ENCODE measurements at places on chromosomes 4 and X.

- DNase-seq: no peak
Observed at GRCh38 chrX:40081679-40082068, 16.1 kb downstream of the BCOR start.

- no peak for DNase-seq
Observed at GRCh38 chr4:11028334-11028733, 343.8 kb upstream of the CLNK start.

DNA sequence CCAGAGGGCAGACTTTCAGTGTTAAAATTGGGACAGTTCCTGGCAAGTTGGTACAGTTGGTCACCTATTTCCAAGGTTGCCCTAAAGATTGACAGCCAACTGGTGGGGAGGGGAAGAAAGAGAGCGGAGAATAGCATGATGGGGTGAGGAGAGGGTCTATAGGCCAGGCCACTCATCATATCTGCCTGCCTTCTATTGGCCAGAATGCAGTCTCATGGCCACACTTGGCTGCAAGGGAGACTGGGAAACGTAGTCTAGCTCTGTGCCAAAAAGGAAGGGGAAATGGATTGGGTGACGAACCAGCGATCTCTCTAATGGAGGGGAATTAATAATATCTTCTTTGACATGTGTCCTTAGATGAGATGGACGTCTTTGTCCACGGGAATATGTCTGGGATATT lies 197.4 kb upstream of the ATP6AP2 start:
- no peak for DNase-seq

DNA sequence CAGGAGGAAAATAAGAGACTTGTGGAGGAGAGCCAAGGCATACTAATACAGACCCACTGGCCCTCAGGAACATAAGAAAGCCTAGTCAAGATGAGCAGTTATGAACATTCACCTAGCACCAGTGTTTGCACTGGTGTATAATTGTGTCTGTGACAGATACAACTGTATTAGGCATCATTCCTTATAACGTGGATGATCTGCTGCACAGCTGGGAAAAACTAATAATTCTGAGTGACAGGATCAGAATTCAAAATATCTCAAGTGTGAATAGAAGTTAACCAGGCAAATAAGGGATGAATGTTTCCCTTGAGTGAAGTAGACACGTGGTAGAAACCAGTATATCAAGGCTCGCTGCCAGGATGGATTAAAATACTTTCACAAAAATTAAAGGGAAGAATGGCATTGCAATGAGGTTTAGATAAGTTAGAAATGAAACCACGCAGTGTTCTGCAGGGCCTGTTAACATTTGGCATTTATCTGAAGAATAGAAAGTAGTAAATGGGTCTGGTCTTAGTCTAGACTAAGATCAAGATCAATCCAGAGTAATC lies 325.9 kb downstream of the EPHA5 start:
- DNase-seq: no peak

GRCh38 chr4:143441678-143442077 lies 71.8 kb upstream of the SMARCA5 start:
- DNase-seq: no peak

- no peak for DNase-seq
Observed at GRCh38 chr4:109589119-109589518, 29.1 kb downstream of the MCUB start.

DNA sequence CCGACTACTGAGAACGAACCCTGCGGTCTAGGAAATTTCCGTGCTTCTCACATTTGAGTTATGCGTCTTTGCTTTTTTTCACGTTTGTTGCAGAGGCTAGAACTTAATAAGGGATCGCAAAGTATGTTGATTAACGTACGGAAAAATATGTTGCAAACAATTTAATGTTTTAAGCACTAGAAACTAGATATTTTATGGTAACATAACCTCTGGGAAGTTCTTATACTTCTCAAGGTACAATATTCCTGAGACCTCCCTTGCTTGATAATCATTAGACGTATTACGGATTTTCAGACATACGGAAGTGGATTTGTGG lies 639 bp upstream of the PRDM5 start:
- no peak for DNase-seq

DNA sequence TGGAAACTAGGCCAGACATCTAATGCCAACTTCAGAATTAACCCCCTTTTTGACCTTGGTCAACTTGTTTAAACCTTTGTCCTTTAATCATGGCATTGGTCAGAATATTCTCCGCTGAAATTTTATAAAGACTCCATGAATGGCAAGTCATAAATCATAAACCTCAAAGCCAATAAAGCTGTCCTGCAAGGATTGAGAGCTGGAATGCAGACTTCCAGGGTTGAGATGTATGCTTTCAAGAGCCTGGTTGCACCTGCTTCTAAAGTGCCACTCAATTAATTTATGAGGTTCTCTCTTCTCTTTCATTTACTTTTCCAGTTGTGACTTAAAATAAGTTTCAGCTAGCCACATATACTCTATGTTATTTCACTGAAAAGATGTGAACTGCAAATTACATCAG lies 136.2 kb upstream of the HCCS start:
- DNase-seq: no peak

GRCh38 chr4:25182937-25183336 lies 22.7 kb upstream of the SEPSECS start:
- DNase-seq: no peak

DNA sequence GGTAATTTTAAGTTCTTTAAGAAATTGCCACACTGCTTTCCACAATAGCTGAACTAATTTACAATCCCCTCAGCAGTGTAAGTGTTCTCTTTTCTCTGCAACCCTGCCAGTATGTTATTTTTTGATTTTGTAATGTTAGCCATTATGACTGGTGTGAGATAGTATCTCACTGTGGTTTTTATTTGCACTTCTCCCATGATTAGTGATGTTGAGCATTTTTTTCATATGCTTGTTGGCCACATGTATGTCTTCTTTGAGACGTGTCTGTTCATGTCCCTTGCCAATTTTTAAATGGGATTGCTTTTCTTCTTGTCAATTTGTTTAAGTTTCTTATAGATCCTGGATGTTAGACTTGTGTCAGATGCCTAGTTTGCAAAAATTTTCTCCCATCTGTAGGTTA lies 86.1 kb downstream of the BMP3 start:
- DNase-seq: no peak

GRCh38 chrX:17025621-17026302 lies 79.3 kb downstream of the REPS2 start:
- no peak for DNase-seq

DNA sequence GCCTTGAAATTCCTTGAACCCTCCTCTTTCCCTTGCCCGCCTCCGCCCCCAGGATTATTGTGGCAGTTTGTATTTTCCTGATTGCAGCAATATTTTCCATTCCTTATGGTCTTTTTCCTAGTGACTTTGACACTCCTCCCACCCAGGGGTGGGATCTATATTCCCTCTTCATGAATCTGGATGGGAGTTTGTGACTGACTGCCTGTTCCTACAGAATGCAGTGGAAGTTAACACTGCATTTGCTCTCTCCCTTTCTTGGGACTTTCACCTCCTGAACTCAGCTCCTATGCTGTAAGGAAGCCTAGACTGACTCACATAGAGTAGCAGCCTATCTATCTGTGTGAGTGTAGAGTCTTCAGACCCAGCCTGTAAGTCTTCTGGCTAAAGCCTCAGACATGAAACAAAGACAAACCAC lies 2.2 kb downstream of the FUNDC2 start:
- no peak for DNase-seq

DNA sequence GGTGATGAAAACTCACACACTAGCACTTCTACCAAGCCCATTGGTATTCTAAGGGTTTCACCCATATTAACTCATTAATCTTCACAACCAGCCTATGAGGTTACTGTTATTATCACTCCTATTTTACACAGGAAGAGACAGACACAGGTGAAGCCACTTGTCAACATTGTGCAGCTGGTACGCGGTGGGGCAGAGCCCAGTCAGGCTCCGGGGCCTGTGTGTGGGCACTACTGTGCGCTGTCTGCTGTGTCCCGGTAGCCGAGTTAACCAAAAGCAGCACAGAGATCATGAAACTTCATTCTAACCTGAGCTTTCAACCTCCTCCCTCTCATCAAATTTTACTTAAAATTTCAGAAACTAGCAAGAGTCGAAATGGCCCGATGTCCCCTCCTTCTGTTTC lies 111.3 kb downstream of the PHKA2 start:
- no peak for DNase-seq

DNA sequence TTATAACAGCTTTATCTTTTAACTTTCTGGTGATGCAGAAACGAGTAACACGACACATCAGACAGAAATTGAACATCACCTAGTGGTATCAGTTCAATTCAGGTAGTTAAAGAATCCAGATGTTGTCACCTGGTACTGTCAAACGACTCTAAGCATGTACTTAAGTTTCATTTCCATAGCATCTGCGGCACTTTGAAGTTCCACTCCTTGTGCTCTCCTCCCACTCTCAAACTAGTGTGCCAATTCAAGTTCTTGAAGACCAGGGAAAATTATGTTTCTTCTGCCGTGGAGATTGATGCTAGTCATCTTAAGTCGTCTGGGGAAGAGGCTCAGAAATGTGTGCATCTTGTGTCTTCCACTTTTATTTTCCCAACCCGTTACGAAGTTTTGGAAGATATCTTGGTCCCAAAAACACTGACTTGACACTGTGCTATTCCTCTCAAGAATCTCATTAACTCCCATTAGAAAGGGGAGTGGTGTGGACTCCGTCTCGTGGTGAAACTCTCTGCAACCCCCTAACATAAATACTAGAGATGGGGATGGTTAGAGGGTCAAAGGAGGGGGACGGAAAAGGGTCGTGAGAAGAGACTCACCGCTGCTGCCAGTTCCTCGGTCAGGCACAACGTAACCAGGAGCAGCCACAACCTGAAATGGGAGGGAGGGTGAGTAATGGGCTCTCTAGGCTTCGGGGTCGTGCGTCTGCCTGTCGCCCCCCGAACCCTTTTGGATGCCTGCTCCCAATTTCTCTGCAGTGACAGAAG lies 693 bp downstream of the COL4A6 start:
- no peak for DNase-seq

GRCh38 chr4:74757136-74757535 lies 37.2 kb downstream of the BTC start:
- DNase-seq: no peak

DNA sequence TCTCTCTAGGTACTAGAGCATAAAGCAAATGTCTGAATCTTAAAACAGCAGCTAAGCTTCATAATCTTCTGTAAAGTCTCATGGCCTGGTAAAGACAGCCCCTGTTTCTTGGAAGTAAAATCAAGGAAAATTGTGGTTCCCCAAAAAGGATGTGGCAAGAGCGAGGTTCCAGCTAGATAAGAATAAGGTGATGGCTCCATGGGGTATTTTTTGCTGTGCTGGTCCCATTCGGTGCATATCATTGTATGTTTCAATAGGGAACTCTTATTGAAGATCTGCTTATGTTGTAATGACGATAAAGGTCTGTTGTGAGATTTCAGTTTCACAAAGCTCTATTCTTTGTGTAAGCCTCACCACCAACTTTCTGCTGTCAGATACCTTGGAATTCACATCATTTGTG lies 316.9 kb upstream of the NOCT start:
- DNase-seq: no peak

DNA sequence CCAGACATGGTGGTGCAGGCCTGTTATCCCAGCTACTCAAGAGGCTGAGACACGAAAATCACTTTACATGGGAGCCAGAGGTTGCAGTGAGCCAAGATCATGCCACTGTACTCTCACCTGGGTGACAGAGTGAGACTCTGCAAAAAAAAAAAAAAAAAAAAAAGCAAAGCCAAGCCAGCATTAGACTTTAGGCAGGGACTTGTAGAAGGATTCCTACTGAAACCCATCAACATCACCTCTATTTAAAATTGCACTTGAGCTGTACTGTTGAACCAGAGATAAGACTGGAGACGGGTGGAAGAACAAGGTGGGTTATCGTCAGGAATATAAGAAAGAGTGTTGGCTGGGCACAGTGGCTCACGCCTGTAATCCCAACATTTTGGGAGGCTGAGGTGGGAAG lies 15.7 kb upstream of the AFAP1 start:
- DNase-seq: no peak

GRCh38 chrX:109880629-109881028 lies 122.3 kb upstream of the TMEM164 start:
- no peak for DNase-seq

- no peak for DNase-seq
Observed at GRCh38 chr4:125847518-125847917, 532.8 kb downstream of the FAT4 start.

DNA sequence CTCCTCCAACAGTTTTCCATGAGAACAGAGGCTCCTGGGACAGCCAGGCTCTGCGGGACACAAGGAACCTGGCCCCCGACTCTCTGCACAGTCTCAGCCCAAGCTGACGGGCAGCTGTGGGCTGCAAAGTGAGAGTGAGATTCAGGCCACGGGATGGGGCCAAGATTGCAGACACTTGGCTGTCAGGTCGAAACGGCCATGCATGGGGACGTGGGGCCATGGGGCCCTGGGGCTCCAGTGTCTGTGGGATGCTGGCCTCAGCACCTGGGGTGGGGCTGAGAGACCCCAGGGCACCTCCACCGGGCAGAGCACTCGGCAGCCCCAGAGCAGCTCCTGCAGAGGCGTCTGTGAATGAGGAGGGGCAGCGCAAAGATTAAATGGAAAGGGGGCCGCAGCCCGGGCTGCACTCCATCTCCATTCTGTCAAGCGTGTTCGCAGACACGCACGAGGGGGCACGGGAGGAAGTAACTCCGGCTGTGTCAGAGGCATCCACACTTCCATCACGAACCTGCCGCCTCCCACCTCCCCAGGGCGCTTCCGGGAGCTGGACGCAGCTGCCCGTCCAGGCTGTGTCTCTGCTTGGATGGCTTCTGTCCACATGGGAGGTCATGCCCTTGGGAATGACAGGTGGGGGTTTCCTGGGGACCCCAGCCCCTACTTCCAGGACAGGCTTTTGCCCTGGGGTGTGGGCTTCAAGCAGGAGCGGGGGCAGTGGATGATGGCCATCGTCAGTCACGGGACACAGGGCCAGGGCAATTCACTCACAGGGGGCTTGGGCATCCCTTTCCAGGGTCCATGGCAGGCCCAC lies 82.8 kb upstream of the NKX1-1 start:
- no peak for DNase-seq

GRCh38 chr4:124322234-124323065 lies 390.1 kb downstream of the ANKRD50 start:
- DNase-seq: no peak

- no peak for DNase-seq
Observed at GRCh38 chrX:47244676-47245075, 11.9 kb downstream of the USP11 start.

DNA sequence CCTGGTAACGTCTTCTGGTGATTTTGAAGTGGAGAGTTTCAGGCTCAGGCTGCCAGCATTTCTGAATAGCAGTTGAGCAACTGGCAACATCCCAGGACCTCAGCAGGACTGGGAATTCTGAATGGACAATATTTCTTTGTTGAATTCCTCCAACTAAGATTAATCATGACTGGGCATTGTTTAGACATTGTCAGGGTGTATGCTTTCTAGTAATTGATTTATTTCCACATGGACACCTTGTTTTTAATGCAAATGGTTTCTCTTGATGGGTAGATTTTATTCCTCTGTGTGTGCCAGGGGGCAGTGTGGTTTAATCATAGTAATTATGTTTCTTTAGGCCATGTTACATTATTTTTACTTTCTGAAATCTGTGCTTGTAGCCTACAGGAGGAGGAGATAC lies 1004.7 kb upstream of the LCORL start:
- DNase-seq: no peak

DNA sequence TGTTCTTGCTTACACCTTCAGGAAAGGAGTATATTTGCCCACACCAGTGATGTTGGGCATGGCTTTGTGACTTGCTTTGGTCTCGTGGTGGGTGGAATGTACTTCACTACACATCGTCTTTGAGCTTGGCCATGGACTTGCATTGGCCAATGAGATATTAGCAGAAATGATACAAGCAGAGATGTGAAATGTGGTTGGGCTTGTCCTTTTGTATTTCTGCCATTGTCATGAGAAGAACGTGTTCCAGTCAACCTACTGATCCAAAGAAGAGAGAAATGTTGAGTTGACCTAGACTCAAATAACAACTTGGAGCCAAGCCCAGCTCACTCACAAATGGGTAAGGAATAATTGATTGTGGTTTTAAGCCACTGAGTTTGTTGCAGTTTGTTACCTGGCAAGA lies 138.4 kb upstream of the ARX start:
- DNase-seq: no peak
